A549 treated with RU486 at 1 μM for 4 hours (cell line): ENCODE measurements at places on chromosomes 2 and 18. TPM values are rescaled to one million over a fixed set of nuclear protein-coding genes. Genes with fewer than 3 reads are reported as not detected.

LYPD1 gene
- 12.7 to 20.4 TPM (median 15.6 TPM) in 5 replicates for total RNA-seq

CDK15 gene
- total RNA-seq: not detected in 5 replicates

DSG4 gene
- not detected in 5 replicates for total RNA-seq

MYO5B gene
- total RNA-seq: 10.2 to 15.1 TPM (median 12.8 TPM) in 5 replicates

SPC25 gene
- 9.7 to 21.8 TPM (median 19.9 TPM) in 5 replicates for total RNA-seq

AKAIN1 gene
- total RNA-seq: not detected in 5 replicates

PLEKHM3 gene
- 2.5 to 3.5 TPM (median 3.2 TPM) in 5 replicates for total RNA-seq

MITD1 gene
- total RNA-seq: 17.3 to 30.8 TPM (median 26.5 TPM) in 5 replicates

STEAP3 gene
- total RNA-seq: 34.1 to 46.9 TPM (median 41.3 TPM) in 5 replicates

C2orf78 gene
- not detected in 5 replicates for total RNA-seq

EML6 gene
- total RNA-seq: 0.92 to 1.4 TPM (median 1.0 TPM) in 5 replicates

KCNE4 gene
- total RNA-seq: 0.63 to 1.2 TPM (median 0.79 TPM) in 5 replicates

DYNAP gene
- not detected in 5 replicates for total RNA-seq

UGT1A3 gene
- 0.10 to 0.22 TPM (median 0.13 TPM) in 3 of 5 replicates, not detected in the others for total RNA-seq

RAB31 gene
- 22.1 to 33.5 TPM (median 28.0 TPM) in 5 replicates for total RNA-seq

DPYSL5 gene
- 3.2 to 8.0 TPM (median 4.0 TPM) in 5 replicates for total RNA-seq

DHRS9 gene
- total RNA-seq: 2.8 to 5.8 TPM (median 3.7 TPM) in 5 replicates

ALKAL2 gene
- total RNA-seq: not detected in 5 replicates

GRHL1 gene
- 0.73 to 2.7 TPM (median 1.2 TPM) in 5 replicates for total RNA-seq

DPP10 gene
- total RNA-seq: not detected in 5 replicates

ARHGAP28 gene
- 0.05 to 0.48 TPM (median 0.08 TPM) in 3 of 5 replicates, not detected in the others for total RNA-seq

DNER gene
- 3.3 to 7.7 TPM (median 5.6 TPM) in 5 replicates for total RNA-seq

SKOR2 gene
- not detected in 5 replicates for total RNA-seq

PCARE gene
- total RNA-seq: not detected in 5 replicates

SERPINB10 gene
- not detected in 5 replicates for total RNA-seq

ZSWIM2 gene
- not detected in 5 replicates for total RNA-seq

NXPH2 gene
- total RNA-seq: not detected in 5 replicates

TP53I3 gene
- total RNA-seq: 158 to 200 TPM (median 179 TPM) in 5 replicates

CNTNAP5 gene
- total RNA-seq: not detected in 5 replicates
